ENCODE measurements at places on chromosomes 1 and 21.

DNA sequence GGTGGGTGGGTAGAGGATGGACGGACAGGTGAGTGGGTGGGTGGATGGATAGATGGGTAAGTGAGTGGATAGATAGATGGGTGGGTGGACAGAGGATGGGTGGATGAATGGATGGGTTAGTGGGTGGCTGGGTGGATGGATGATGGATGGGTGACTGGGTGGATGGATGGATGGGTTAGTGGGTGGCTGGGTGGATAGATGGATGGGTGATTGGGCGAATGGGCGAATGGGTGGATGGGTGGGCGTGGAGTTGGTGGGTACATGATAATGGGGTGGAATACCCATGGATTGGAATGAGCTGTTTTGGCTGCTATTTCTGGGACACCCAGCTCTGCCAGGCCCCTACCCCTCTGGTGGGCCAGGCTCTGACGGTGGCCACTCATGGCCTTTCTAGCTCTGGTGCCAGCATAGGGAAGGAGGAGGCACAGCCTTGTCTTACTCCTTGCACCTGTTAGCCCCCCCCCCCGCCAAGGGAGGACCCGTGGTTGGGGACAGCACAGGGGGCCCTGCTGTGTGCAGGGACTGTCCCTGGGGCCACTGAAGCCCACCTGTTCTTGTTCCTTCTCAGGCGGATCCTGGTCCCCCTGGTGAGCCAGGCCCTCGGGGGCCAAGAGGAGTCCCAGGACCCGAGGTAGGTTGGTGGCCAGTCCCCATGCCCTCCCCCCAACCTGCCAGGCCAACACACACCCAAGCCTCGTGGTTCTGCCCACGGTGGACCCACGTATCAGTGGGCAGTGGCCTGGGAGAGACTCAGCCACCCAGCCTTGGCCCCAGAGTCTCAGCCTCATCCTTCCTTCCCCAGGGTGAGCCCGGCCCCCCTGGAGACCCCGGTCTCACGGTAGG is 26.4 kb downstream of the COL6A2 start:
- no peak for DNase-seq

DNA sequence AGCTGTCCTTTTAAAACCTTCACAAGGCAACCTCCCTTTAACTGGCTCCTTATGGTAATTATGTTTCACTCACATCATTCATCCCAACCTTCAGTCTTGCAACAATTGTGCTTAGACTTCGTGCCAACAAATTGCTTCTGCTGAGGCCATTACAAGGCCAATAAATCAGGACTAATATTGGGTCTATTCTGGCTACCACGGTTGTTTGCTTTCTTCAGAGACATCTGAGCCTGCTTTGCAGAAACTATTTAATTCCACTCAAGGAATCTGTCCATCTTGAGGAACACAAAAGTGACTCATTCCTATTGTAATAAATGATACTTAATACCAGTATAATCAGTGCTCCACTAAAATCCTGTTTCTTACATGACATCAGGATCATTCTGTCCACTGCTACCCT is 2.6 kb upstream of the GSTM4 start:
- DNase-seq, result no peak

DNA sequence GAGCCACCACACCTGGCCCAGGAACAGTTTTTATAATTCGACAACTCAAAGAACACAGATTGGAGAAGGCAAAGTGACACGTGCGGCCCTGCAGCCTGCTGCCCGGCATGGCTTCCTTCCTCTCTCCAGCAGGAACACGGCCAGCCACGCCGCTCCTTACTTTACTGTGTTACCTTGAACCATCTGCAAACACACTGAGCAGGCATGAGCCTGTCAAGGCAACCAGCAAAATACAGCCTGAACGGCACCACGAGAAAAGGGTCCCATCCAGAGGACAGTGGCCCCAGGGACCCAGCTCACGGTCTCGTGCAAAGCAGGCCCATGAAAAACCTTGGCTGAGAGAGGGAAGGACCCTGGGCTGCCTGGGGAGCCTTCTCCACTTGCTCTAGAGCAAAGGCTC is 38.8 kb downstream of the NPHP4 start:
- DNase-seq, result no peak

DNA sequence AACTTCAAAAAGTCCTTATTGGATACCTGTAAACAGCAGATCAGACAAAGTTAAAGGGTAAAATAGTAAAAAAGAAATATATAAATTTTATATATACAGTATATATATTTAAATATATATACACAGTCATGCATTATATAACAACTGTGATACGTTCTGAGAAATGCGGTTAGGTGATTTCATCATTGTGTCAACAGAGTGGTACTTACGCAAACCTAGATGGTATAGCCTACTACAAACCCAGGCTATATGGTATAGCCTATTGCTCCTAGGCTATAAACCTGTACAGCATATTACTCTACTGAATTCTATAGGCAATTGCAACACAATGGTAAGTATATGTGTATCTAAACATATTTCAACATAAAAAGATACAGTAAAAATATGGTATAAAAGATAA is 222.7 kb downstream of the NUF2 start:
- DNase-seq, result no peak

GRCh38 chr1:29114654-29115053 is 9.0 kb downstream of the TMEM200B start:
- DNase-seq, result no peak

- DNase-seq, result no peak
These were observed 5.3 kb upstream of the SDE2 start for GRCh38 chr1:226004396-226004795.

- DNase-seq, result no peak
These were observed 129.6 kb downstream of the RYR2 start for GRCh38 chr1:237171454-237172117.

DNA sequence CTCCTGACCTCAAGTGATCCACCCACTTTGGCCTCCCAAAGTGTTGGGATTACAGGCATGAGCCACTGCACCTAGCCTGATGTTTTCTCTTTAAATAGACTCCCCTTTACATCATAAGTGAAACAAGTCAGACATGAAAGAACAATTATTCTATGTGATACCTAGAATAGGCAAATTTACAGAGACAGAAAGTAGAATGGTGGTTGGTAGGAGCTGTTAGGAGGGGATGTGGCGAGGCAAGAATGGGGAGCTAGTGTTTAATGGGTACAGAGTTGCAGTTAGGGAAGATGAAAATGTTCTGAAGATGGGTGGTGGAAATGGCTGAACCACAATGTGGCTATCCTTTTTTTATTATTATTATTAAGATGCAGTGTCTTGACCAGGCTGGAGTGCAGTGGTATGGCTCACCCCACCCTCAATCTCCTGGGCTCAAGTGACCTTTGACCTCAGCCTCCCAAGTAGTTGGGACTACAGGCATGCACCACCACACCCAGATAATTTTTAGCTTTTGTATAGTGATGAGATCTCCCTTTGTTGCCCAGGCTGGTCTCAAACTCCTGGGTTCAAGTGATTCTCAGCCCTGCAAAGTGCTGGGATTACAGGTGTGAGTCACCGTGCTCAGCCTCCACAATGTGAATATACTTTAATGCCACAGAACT is 28.4 kb downstream of the ELF3 start:
- DNase-seq, result no peak
